Amniotic stem cell (primary cell): ENCODE measurements at places on chromosomes 11 and 22.

- no peak for DNase-seq
These were observed 3.7 kb downstream of the LYVE1 start for GRCh38 chr11:10564696-10565318.

DNA sequence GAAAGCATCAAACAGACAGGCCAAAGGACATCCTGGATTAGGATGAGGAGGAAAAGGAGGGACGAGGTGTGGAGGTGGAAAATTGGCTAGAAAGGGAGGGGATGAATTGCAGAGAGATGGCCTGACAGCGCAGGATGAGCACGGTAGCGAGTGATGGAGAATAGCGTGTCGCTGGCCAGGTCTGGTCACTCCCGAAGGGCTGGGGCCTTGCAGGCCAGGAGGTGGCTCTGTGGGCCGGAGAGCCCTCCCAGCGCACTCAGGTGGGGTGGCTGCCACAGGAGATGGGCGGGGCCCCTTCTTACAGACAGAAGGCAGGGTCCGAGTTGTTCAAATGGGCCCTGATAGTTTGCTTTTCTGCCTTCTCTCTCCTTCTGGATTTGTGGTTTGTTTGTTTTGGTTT, 37.1 kb upstream of the THY1 start:
- DNase-seq, result no peak

DNA sequence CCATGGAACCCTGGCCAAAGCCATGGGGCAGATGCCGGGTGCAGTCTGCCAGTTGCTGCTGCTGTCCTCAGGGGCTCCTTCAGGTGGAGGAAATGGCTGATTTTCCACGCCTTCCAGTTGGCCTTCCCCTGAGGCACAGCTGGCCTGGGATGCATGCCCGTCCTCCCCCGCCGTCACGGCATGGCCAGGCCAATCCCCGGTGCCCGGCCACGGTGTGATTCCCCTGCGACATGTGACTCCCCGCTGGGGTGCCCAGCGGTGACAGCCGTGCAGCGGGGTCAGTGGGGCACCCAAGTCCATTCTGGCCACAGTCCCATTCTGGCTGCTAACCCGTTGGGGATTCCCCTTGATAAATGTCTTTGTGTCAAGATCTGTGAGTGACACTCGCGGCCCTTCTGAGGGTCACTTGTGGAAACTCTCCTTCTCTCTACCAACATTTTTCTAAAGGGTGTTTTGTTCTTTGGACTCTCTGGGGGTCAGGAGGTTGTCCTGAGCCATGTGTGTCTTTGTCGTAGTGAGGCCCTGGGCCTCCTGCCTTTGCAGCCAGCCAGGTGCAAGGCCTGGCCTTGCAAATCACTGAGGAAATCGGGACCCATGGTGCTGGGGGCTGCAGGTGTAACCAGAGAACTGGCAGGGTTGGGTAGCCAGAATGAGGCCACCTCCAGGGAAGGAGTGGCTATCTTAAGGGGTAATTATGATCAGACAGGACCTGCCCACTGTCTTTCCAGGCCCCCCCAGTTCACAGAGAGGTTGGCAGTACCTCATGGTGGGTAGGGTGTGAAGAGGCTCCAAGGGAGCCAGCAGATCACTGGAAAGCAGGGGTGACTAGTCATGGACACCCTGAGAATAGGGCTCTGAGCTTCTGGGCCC, 37.1 kb downstream of the KCNQ1OT1 start:
- DNase-seq, result no peak

- DNase-seq, result no peak
These were observed 112.7 kb upstream of the OR4B1 start for GRCh38 chr11:48103621-48104567.

DNA sequence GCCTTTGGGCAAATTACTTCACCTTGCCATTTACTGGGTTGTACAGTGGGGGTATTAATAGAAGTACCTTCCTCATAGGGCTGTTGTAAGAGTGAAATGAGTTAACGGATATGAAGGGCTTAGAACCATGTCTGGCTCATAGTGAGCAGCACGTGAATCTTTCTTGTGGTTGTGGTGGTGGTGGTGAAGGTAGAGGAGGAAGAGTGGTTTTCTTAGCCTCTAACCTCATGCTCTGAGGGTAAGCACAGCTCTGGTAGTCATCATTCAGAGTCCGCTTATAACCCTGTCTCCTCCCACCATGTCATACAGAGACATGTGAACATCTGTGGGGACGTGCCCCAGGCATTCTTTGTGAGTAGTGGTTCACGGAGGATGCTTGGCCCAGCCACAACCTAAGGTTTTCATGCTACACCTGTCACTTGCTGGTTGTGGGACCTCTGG, 43.6 kb downstream of the TEAD1 start:
- DNase-seq, result no peak

- no peak for DNase-seq
These were observed 7.6 kb downstream of the APOBEC3A start for GRCh38 chr22:38964989-38965388.

DNA sequence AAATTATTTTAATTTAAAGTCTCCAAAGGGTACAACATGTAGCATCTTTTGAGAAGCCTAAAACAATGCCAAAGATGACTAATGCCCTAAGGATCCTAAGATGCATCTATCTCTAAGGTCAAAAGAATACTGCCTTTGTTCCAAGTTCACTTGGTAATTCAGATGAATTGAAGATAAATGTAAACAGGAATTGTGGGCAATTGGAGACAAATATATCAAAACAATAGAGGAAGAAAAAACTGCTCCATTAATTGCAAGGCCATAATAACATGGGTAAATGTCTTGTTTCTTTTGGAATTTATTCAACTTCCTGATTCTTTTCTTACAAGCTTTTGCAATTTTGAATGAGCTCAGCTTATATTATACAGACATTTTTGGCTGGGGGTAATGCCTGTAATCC, 338.6 kb downstream of the TTC28 start:
- no peak for DNase-seq

DNA sequence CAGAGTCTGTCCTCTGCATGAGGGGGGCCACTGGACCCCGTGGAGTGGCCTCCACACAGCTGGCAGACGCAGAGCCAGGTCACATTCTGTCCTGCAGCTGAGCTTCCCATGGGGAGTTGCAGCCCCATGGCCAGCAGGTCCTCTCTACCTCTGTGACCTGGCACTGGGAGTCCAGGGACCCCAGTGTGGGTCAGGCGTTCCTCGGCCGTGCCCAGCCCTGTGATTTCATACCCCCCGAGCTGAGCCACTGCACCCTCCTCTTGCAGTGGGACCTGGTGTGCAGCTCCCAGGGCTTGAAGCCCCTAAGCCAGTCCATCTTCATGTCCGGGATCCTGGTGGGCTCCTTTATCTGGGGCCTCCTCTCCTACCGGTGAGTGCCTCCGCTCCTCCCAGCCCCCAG, 32.2 kb upstream of the SLC22A12 start:
- no peak for DNase-seq

- no peak for DNase-seq
These were observed 28.3 kb upstream of the MS4A6A start for GRCh38 chr11:60211206-60211605.

DNA sequence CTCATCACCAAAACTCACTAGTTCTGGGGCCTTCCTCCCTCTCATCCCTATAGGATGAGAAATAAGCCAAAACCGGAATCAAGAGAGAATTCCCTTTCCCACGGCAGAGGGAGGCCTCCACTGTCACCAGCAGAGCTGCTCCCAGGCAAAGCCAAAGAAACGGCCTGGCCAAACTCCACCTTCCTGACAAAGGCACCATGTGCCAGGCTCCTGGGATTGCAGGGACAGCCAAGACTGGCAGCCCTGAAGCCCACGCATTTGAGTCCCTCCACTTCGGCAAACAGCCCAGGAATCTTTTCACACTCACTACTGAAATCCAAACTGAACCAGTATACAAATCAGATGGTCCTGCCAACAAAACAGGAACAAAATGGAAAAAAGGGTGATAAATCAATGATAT, 6.1 kb downstream of the SMCO4 start:
- DNase-seq, result no peak

DNA sequence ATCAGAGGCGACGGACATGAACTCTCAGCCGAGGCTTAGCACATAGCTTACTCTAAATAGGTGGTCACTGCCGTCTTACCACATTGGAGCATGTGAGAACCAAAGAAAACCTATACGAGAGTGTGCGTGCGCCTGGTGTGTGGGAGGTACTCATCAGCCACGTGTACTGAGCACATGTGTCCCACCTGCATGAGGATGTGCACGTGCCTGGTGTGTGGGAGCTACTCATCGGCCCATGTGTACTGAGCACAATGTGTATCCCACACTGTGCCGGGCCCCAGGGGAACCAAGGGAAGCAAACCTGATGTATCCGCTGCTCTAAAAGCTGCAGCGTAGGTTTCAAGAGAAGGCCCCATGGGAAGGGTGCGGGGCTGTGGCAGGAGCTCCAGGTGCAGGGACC, 56.4 kb downstream of the ANO1 start:
- no peak for DNase-seq

- DNase-seq, result no peak
These were observed 16.1 kb upstream of the RPS3 start for GRCh38 chr11:75383246-75383645.

- DNase-seq, result no peak
These were observed 5.0 kb upstream of the APOL1 start for GRCh38 chr22:36247955-36248354.

GRCh38 chr11:86211619-86212018, 32.9 kb upstream of the EED start:
- no peak for DNase-seq

DNA sequence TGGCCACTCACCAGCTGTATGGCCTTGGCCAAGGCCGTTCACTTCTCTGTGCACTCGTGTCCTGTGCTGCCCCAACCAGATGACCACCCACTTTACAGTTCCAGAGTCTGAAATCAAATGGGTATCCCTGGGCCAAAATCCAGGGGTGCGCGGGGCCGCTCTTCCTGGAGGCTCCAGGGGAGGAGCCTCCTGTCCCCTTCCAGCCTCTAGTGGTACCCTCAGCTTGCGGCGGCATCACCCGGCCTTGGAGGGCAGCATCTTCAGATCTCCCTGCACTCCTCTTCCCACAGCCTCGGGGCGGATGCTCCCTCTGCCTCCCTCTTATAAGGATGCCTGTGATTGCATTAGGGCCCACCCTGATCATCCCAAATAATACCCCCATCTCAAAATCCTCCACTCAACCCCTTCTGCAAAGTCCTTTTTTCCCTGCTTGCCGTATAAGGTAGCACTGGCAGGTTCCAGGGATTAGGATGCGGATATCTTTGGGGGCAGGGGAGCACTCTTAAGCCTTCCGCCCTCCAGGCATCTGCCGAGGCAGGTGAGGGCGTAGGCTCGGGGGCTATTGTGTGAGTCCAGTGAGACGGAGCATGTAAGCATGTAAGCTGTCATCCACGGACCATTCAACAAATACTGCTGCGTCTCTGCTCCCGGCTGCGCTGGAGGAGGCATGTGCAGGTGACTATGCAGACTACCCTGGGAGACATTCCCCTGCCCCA, 24.4 kb upstream of the SHISAL1 start:
- no peak for DNase-seq

DNA sequence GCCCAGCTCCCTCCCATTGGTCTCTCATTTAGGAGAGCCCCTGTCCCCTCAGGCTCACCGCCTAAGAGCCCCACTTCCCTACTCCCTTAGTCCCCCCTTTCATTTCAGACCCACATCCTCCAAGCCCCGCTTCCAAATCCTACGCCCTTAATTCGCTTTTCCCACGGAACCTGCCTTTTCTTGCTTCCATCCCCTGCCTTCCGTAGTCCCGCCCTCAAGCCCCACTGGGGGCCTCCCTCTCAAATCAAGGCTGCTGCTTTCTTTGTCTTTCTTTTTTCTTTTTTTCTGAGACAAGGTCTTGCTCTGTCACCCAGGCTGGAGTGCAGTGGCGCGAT, 396 bp downstream of the CCDC157 start:
- no peak for DNase-seq

- no peak for DNase-seq
These were observed 5.5 kb downstream of the C11orf21 start for GRCh38 chr11:2295971-2296912.

DNA sequence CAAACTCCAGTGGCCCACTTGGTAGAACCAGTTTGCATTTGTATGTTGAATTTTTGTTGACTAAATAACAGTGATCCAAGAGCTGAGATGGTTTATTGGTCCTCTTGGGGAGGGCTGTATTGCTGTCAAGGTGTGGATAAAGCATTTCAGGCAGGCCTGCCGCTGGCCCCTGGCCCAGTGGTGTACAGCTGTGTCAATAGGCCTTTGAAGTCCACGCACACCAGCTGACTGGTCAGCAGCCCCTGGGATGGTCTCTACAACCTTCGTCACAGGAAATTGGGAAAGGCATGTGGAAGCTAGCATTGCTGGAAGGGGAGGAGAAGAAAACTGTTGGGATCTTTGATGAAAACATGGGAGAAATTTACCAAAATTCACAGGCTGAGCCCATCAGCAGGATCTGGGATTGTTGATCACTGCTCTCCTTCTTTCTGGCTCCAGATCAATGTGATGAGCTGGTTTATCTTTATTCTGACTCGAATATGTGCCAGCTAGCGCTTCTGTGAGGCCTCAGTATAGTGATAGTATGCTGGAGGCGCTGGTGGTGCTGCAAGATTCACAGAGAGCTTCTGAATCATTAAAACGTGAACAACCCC, 12.5 kb upstream of the E2F8 start:
- DNase-seq, result no peak

- no peak for DNase-seq
These were observed 39.7 kb downstream of the ADAMTS8 start for GRCh38 chr11:130388607-130389205.

DNA sequence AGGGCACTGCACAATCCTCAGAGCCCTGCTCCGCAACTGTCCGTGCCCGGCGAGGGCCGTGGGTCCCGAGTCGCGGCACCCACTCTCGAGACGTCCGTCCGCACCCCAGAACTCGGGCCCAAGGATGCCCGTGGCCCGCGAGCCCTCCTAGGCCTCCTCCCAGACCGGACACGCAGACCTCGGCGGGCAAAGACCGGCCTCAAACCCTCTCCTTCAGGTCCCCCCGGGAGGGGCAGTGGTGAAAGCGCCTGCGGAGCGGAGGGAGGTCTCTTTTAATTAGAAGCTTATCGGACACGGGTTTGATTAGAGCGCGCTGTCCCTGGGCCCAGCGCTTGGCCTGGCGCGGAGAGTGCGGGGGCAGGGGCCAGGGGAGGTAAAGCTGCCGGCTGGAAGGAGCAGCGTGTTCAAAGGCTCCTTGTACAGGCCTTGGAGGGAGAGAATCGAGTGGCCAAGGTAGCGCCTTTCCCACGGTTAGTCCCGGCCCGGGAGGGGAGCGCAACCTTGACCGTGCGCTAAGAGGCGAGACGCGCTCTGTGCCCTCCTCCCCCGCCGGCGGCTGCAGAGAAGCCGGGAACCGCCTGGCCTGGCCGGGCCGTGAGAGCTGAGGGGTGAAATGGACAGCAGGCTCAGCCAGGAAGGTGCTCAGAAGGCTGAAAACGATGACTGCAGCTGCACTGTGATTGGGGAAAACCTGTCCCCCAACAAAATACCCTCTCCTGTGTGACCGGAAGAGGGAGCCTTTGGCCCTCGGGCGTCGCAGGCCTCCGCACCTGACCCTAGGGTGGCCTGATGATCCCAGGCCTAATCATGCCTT, 4.6 kb downstream of the WT1 start:
- no peak for DNase-seq

DNA sequence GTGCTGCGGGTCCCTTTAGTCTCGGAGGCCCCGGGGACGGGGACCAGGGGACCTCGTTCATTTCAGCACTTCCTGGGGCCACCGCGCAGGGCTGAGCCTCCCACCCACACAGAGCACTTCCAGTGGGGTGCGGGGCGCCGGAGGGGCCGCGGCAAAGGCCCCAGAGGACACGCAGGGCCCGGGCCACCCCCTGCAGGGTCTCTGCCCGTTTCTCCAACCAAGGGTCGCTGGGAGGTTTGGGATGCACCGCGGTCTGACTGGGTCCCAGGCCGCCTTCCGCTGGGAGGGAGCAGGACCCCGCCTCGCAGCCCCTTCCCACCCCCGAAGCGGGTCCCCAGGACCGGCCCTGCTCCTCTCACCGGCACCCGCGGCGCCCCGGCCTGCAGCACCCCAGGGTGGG, 37.5 kb downstream of the TOLLIP start:
- no peak for DNase-seq
